ENCODE measurements at places on chromosomes 12 and 14.
A peak's percentile ranks its signal among the peaks of the same experiment; 100 is the strongest.

DNA sequence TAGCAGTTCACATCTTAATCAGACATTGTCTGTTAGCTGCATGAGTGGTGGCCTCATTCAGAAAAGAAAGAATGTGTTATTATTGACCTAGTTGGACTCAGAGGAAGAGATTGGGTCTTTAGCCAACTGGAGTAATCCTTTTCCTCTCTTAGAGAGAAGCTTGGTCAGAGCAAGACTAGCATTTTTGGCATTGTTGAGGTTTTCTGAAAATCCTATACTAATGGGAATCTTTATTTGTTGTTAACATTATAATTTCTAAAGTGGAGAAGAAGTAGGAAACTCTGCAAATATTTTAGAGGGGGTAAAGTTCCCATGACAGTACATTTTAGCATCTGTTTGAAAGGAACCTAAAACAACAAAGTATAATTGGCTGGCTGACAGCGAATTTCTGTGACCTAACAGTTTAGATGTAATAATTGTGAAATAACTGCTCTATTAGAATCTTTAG is 9.7 kb downstream of the TOX4 start:
- no peak for DNase-seq

- DNase-seq = no peak
These were observed 1.4 kb upstream of the PWP1 start for GRCh38 chr12:107684029-107684795.

GRCh38 chr14:39109893-39110715 is 4.0 kb upstream of the GEMIN2 start:
- no peak for DNase-seq

DNA sequence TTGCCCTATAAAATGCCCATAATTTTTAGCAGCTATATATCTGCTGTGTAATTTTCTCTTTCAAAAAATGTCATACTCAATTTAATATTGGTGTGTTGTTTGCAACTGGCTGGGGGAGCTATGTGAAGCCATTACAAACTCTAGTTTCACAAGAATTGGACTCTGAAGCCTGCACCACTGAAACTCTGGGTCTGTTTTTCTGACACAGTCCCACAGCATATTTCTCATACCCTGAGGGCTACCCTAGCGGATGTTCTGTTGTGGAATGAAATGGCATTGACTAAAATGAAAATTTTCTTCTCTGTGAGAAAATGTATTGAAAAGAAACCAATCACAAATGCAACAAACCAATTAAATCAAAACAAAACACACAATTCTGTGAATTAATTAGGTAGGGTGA is 284.6 kb upstream of the NPAS3 start:
- no peak for DNase-seq

DNA sequence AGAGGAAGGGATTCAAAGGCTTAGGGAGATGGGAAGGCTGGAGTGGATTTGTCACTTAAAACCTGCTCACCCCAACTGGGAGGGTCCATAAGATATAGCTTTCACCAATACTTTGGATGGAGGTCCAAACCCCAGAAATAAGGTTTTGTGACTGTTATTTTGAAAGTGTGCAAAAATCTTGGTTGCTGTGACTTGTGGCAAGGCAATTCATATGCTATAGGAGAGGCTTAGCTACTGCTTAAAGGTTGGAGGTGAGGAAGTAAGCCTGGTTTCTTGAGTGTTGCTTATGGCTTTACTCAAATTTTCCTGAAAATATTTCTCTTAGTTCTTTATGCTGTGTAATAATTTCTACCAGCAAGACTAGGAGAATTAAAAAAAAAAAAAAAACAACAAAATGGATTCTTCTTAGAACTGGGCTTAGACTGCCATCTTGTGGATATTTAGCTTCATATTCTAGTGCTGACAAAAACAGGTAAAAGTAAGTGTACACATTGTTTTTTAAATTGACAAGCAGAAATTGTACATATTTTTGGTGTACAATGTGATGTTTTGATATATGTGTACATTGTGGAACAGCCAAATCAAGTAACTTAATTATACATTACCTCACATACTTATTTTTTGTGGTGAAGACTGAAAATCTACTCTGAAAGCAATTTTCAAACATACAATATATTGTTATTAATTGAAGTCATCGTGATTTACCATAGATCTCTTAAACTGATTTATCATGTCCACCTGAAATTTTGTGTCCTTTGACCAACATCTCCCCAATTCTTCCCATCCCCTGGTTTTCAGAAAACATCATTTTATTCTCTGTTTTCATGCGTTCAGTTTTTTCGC is 23.0 kb downstream of the PDE6H start:
- peak; percentile 89 for DNase-seq

GRCh38 chr12:81520064-81520945 is 238.8 kb downstream of the PPFIA2 start:
- no peak for DNase-seq

DNA sequence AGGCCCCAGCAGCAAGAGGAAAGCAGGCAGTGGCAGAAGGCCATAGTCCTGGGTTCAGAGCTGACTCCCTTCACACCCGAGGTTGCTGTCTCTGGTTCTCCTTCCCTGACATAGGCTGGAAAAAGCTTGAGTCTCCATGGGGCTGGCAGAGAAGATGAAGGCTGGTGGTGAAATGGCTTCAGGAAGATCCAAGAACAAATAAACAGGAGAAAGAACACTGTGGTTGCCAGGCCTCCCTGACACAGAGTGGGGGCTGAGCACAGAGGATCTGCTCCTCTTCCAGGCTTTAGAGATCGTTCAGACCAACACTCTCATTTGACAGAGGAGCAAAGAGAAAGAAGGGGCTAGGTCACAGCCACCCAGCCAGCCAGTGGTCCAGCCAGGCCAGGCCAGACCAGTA is 14.3 kb downstream of the HDAC7 start:
- no peak for DNase-seq

- no peak for DNase-seq
These were observed 191.4 kb downstream of the TTC7B start for GRCh38 chr14:90624732-90625400.

- no peak for DNase-seq
These were observed 9.1 kb upstream of the TBX3 start for GRCh38 chr12:114693059-114693531.

GRCh38 chr12:108597559-108598471 is at the start of gene TMEM119:
Gene TMEM119, minus strand, starts transcription at chr12:108598084. Its CDS starts 5,701 bp downstream, at chr12:108592383.
- DNase-seq = no peak

- no peak for DNase-seq
These were observed 130.8 kb upstream of the PLEKHG7 start for GRCh38 chr12:92571844-92572543.

DNA sequence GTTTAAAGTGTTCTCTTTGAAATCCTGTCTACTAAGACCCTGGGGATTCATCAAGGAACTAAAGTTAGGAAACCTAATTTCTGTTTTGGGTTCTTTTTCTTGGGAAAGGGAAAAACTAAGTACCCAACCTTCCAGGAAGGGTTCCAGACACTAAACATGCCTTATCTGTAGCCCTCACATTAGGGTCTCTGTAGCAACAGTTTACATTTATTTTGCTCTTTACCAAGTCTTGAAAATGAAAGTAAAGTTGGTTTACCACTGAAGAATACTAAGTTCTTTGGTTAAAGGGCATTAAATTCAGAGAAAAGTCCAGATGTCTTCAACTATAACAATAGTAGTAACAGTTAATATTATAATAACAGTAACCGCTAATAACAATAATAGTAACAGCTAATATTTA is 207.5 kb upstream of the CDKN3 start:
- no peak for DNase-seq

- no peak for DNase-seq
These were observed 10.6 kb downstream of the CD163 start for GRCh38 chr12:7493006-7493405.

- DNase-seq = no peak
These were observed 372.1 kb downstream of the ALG10 start for GRCh38 chr12:34394211-34395055.

- no peak for DNase-seq
These were observed 396.0 kb upstream of the MIS18BP1 start for GRCh38 chr14:45649051-45649450.

DNA sequence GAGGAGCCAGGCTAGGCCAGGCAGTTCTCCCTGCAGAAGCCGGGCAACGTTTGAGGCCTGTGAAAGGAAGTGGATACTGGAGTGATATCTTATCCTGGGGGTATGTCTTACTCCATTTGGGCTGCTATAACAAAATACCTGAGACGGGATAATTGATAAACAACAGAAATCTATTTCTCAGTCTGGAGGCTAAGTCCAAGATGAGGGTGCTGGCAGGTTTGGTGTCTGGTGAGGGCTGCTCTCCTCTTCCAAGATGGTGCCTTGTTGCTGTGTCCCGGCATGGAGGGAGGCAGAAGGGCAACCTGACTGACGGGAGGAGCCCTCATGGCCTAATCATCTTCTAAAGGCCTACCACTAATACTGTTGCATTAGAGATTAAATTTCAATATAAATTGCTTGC is 15.7 kb upstream of the GALNT6 start:
- DNase-seq = no peak

- DNase-seq = no peak
These were observed 187.1 kb downstream of the TSPAN9 start for GRCh38 chr12:3263939-3264922.

DNA sequence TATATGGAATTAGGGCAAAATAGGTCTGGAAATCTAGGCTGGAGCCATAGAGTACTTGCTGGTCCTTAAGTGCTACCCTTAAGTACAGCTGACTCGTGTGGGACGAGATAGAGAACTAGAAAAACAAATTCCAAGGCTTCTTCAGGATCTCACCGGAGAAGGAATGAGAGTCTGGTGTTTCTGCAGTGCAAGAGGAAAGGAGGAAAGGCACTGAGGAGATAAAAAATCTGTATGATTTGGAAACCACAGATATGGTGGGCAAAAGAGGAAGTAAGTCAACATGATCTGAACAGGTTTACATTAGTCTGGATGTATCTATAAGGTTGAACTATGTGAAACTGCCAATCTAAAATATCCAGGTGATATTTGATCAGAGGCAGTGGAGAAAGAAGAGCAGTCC is 134.4 kb upstream of the SOX5 start:
- no peak for DNase-seq

DNA sequence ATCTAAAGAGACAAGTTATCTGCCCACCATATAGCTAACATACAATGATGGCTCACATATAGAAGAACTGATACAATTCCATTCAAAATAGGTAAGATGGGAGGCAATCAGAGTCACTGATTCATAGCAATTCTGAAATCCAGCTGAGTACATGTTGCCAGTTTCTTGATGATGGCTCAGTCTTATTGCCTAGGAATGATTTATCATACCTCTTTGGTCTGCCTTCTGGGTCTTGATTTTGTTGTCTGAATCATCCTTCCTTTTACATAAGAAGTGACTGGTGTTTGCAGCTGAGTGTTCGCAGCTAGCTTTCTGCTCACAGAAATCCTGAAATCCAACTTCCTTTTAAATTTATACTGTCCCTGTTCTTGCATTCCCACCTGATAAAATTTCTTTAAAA is 463.2 kb upstream of the MGAT4C start:
- DNase-seq = no peak

GRCh38 chr14:28571636-28572035 is 195.0 kb upstream of the FOXG1 start:
- no peak for DNase-seq

- DNase-seq = peak; percentile 24
These were observed 42.0 kb downstream of the MOK start for GRCh38 chr14:102262929-102263462.

GRCh38 chr12:127726671-127727315 is 540.2 kb upstream of the TMEM132C start:
- no peak for DNase-seq

DNA sequence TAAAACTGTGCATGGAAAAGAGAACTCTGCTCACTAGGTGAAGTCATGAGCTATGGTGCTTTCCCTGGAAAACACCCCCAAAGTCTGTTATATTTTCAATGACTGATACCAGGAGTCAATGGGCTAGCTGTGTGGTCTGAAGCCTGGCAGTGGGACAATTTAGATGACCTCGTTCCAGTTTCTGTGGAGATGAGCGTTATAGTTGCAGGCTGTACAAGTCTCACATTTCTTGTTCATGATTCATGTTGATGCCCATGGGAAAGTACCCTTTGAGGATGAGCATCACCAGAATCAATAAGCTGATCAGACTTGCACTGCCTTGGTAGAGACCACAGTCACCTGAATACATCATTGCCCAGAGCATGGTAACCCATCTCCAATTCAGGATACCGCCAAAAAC is 70.7 kb downstream of the NOVA1 start:
- no peak for DNase-seq

- no peak for DNase-seq
These were observed 229.4 kb downstream of the CHST11 start for GRCh38 chr12:104686196-104686595.

GRCh38 chr12:6548966-6549683 is 6.7 kb downstream of the IFFO1 start:
- DNase-seq = no peak

DNA sequence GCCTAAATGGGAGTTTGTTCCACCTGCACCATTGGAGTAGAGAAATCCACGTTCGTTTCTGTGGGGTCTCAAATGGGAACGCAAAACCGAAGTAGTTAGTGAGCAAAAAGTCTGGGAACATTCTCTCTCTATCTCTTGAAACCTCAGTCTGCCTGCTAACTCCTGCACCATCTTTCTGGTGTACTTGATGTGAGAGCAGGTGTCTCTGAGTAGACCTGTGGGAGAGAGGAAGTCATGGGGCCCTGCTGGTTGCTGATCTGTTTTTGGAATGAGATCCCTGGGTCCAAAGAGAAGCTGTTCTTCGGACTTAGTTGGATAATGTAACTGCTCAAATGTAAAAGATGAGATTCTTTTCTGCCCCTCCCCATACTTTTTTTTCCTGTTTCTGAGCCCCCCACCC is 57.3 kb downstream of the MAX start:
- DNase-seq = no peak

- no peak for DNase-seq
These were observed 799 bp downstream of the ZNF219 start for GRCh38 chr14:21097636-21098075.

DNA sequence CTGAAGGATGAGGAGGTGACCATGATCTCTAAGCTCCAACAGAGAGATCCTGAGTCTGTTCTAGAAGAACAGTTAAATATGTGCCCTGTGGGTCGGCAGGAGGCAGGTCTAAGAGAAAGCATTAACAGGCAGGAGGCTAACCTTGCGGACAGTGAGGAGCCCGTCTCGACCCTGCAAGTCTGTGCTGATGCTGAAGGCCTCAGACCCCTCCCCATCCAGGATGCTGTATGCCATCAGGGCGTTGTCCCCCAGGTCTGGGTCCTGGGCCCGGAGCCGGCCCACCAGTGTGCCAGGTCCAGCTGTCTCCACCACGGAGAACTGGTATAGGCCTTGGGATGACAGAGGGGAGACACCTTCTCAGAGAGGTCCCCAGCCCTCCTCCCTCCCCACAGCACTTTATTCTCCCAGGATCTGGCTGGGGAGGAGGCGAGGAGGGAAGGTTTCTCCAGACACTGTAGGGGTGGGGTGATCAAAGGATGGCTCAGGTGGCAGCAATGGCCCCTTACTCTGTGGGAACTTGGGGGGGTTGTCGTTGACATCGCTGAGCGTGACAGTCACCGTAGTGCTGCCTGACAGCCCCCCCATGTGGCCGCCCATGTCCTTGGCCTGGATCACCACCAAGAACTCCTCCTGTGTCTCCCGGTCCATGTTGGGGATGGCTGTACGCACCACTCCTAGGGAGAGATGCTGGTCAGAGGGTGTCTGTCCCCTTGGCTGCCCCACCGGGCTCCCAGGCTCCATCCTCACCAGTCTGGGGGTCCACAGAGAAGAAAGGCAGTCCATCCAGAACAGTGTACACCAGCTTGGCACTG is 3.1 kb downstream of the CDH24 start:
- DNase-seq = no peak

GRCh38 chr14:85241022-85241855 is 288.7 kb upstream of the FLRT2 start:
- DNase-seq = no peak

- no peak for DNase-seq
These were observed 52.2 kb upstream of the SRP54 start for GRCh38 chr14:34930591-34931091.

- no peak for DNase-seq
These were observed 69.7 kb downstream of the ARF6 start for GRCh38 chr14:49962621-49963020.
